ENCODE measurements at places on chromosomes 12 and 14. TPM values are rescaled to one million over a fixed set of nuclear protein-coding genes. Genes with fewer than 3 reads are reported as not detected.

Gene NEMP1
- total RNA-seq, result 3.8 TPM

Gene CCDC184
- total RNA-seq, result 0.08 TPM

Gene ADAMTS20
- total RNA-seq, result not detected

Gene DAAM1
- 28.4 TPM for total RNA-seq

Gene CCDC38
- 1.3 TPM for total RNA-seq

Gene DHRS4
- total RNA-seq, result 53.6 TPM

Gene MYG1
- total RNA-seq, result 15.0 TPM

Gene SLC41A2
- 235 TPM for total RNA-seq

Gene C3AR1
- total RNA-seq, result 8.8 TPM

Gene HOXC9
- total RNA-seq, result not detected
